Liver (tissue), 10 donors: ENCODE measurements at places on chromosomes 3 and 15.

- no peak for DNase-seq
Measured at GRCh38 chr3:126680667-126681055, 23.4 kb upstream of the CHCHD6 start.

GRCh38 chr3:71515636-71516365 lies 67.7 kb downstream of the FOXP1 start:
- no peak for DNase-seq

- no peak for DNase-seq
Measured at GRCh38 chr15:27928386-27928785, 170.7 kb downstream of the OCA2 start.

DNA sequence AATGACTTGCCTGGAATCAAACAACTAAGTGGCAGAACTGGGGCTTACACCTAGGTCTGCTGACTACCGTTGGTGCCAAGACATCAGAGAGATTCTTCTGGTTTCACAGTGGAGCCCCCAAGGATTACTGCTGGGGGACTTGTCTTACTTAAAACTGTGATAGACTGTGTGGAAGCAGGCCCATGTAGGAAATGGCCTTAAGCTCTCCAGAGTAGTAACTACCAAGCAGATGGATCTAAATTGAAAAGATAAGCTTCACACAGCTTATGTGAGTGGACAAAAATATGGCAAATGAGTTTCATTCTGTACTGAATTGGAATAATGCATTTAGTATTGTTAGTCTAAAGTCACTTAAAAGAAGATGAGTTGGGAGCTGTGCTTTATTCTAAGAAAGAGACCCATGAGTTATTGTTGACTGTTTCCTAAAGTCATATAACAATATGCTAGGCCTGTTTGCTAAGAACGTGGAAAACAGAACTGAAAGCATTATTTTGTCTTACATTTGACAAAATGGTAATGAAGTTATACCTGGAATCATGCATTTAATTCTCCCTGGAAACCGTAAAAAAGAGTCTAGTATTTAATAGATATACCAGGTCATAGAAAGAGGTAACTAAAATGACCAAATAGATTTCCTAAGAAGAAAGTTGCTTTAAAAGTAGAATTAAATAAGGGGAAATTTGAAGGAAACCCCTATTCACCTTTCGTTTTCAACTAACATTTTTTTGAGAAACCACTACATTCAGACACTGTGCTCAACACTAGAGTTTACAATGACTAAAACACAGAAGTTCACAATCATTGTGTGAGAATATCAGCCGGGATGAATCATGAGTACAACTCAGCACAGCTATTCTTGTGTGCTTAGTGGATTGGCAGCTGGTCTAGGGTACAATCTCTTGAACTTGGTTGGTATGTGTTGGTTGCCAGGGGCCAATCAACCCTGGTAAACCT lies 13.0 kb upstream of the MAPK6 start:
- DNase-seq = no peak

GRCh38 chr3:102054543-102055080 lies 205.3 kb downstream of the NFKBIZ start:
- DNase-seq = no peak

- DNase-seq = no peak
Measured at GRCh38 chr15:77500989-77501388, 80.3 kb downstream of the HMG20A start.

DNA sequence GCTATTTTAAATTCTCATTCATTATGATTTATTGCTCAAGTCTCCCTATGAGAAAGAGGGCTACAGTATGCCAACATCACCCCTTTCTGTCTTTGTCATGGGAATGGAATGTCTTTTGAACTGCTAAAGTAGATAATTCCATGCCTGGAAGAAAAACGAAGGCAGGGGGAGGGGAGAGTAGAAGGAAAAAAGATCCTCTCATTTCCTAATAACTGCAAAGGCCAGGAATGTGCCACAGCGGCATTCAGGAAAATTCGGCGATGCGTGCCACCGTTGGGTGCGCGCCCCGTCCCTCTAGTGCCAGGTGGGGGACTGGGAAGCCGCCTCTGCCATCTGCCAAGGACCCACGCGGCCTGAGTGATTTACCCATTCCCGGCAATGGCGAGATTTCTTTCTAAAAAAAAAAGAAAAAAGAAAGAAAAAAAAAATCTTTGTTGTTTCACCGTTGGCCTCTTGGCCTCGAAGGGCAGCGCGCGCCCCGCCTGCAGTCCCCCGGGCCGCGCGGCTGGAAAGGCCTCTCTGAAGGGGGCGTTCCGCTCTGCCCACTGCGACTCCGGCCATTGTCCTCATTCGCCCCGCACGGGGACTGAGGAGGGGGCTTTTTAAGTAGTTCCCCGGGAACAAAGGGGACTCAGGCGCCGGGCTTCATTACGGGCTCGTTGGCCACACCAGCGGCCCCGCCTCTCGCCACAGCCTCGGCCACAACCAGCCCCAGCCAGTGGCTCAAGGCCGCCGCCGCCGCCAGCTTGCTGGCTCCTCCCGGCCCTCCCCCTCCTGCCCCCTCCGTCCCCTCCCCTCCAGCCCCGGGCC lies 54.5 kb downstream of the CPN2 start:
- peak; percentile 46 for DNase-seq

GRCh38 chr15:47542312-47542989 lies 174.9 kb upstream of the SEMA6D start:
- no peak for DNase-seq

GRCh38 chr3:120649830-120650233 lies 32.2 kb downstream of the HGD start:
- DNase-seq = no peak

DNA sequence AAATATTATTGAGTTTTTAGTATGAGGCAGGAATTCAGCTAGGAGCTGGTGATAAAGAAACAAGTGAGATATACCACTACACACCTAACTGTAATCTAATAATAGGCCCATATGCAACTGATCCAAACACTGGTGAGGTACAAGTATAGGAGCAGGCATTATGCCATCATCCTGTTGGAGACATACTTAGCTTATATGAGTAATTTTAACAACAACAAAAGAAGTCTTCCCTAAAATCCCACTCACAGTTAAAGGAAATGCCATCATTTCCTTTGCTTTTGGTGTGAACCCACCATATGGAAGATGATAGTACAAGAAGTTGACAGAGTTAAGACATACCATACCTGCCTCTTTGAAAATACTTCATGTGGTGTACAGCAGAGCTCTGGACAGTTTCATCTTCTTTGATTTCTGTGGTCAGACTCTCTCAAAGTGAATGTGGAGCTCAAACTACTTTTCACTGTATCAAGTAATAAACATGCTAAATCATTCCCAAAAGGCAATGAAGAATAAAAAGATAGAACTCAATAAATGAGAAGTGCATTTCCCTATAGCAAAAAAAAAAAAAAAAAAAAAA lies 85.5 kb downstream of the CD200R1L start:
- no peak for DNase-seq

- DNase-seq = no peak
Measured at GRCh38 chr15:62453981-62454380, 288.9 kb upstream of the C2CD4B start.
